ENCODE measurements at places on chromosomes 6 and 20.

DNA sequence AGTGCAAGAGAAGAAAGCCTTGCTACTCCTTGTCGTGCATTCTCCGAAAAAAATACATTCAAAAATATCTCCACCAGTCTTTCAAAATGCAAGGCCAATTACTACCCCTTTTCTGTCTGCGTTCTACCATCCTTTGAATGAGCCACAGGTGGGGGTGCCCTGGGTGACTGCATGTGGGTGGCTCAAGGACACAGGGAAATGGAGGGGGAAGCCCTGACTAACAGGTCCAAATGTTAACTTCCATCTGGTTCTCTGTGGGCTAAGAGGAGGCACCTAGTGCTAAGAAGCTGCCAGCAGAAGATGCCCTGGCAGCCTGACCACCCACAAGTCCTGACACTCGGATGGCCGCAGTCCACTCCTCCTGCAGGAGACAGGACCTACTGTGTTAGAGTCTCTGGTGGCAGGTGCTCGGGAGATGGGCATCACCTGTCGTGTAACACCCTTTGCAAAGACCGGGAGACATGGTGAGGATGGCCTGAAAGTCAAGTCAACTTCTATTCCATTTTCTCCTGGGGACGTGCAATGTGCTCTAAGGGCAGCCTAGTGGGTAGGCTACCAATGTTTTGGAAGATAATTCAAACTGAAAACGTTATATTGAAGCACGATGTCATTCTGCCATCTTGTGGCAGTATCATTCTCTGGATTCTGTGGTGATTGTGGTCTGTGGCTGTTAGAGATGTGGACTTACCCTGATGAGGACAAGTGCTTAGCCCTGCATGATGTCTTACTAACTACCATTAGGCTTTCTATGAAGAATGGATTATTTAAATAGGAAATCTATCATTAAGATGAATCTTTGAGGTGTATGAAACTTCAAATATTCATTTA lies 27.4 kb upstream of the IGF2R start:
- no peak for DNase-seq

GRCh38 chr6:168938546-168938945 lies 315.1 kb downstream of the THBS2 start:
- DNase-seq, result no peak

GRCh38 chr6:119312875-119313338 lies 36.7 kb downstream of the MAN1A1 start:
- no peak for DNase-seq

- DNase-seq, result no peak
These were observed 135.4 kb downstream of the CDC5L start for GRCh38 chr6:44522871-44523270.

All from Right ventricle myocardium superior (tissue), 1 donor.